Activated naive CD8-positive, alpha-beta T cell treated with anti-CD3 and anti-CD28 coated beads, Interleukin-2, amount 10 ng/mL, durations not matched to agents 7 days and 5 days (primary cell): ENCODE measurements at places on chromosomes 1 and 21. TPM values are rescaled to one million over a fixed set of nuclear protein-coding genes. Genes with fewer than 3 reads are reported as not detected.
A peak's percentile ranks its signal among the peaks of the same experiment; 100 is the strongest.

GPR161 gene
- total RNA-seq, result 0.20 TPM

DMRTA2 gene
- total RNA-seq, result not detected

LEFTY1 gene
- not detected for total RNA-seq

WNT9A gene
- 0.09 TPM for total RNA-seq

KCNK2 gene
- total RNA-seq, result not detected

HSD3B1 gene
- not detected for total RNA-seq

DNA sequence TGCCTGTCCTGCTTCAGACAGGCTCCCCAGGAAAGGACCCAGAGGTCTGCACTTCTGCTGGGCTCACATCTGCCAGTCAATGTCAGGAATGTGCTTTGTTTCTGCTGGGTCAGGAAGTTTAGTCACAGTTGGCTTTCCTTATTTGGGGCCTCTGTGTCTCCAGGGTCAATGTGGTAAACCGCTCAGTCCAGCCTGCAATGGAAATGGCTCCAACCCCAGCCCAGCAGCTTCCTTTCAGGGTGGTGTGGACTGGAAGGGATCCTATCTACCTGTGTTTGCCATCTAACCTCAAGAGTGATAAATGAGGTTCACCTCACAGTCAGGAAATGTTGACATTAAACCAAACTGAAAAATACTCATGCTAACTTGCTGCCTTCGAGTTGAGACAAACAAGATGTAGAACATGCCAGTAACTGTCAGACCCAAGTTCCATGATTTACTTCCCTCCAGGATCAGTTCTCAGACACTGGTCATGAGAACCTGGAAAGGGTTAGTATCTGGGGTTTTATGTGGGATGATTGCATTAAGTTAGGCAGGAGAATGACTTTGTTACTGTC, 20.3 kb downstream of the ENO1 start:
- peaks cover 43% of the 10 kb centered on the region for H3K4me1 ChIP-seq
- peak overlapping the region; percentile 48 for H3K4me3 ChIP-seq
- no peaks in the 10 kb centered on the region for H3K27me3 ChIP-seq
- peaks cover 46% of the 10 kb centered on the region for H3K36me3 ChIP-seq
- peak overlapping the region; percentile 64 for H3K27ac ChIP-seq

DNA sequence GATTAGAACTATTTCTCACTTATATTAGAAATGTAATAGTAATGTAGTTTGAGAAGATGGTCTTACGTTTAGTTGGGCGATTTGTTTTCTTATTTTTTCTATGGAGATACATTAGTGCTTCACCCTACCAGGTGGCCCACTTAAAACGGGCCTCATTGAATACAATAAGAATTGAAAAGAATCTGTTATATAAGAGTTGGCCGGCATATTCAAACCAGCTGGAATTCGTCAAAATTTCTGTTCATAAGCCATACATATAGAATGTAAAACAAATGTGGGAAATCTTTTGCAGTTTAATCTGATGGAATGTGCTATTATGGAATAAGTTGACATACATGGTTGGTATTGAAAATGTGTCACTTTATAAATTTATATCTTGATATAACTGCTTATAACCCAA, 96.4 kb upstream of the C1orf105 start:
- H3K27me3 ChIP-seq, result no peaks in the 10 kb centered on the region
- H3K4me1 ChIP-seq, result no peaks in the 10 kb centered on the region
- H3K27ac ChIP-seq, result no peak overlapping the region

GRCh38 chr1:224223819-224224714, 41.0 kb downstream of the DEGS1 start:
- peaks cover 8% of the 10 kb centered on the region for H3K27me3 ChIP-seq
- no peak overlapping the region for H3K27ac ChIP-seq
- H3K4me3 ChIP-seq, result no peak overlapping the region
- peaks cover 9% of the 10 kb centered on the region for H3K36me3 ChIP-seq

DNA sequence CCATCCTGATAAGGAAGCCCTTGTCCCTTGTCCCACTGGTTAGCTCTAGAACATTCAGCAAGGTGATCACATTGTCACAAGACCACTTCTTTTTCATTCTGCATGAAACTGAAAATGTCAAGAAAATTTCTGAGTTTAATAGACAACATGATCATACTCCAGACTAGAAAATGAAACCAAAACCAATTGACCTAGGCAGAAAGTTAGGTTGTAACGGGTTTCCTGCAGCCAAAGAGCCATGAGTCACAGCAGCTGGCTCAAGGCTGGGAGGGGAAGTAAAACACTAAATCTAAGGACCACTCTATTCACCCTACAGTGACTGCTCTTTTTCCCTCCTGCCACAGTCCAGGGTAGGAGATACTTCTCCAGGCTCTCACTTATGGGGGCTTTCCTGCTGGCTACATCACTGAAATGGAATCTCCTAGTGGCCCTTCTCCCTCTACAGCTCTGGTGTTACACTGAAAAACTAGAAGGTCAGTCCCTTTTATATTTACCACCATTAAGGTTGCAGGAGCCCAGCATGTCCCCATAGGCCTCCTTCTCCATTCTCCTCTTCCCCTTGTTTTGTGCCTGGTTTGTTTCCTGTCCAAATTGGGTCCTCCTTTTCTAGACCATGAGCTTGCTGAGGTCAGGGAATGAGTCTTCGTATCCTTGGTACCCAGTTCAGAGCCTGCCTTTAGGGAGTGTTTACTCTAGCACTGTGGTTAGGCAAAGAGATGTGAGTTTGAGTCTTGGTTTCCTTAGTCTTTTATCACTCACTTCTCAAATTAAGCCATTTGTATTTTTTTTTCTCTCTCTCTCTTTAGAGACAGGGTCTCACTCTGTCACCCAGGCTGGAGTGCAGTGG, 236.5 kb upstream of the JUN start:
- no peaks in the 10 kb centered on the region for H3K27me3 ChIP-seq
- H3K4me1 ChIP-seq, result peaks cover 21% of the 10 kb centered on the region
- H3K27ac ChIP-seq, result peak overlapping the region; percentile 91
- DNase-seq, result peak; percentile 39
- H3K4me3 ChIP-seq, result peak overlapping the region; percentile 65

GRCh38 chr1:19205403-19205802, 4.7 kb downstream of the UBR4 start:
- no peaks in the 10 kb centered on the region for H3K27me3 ChIP-seq
- H3K4me3 ChIP-seq, result no peak overlapping the region
- H3K4me1 ChIP-seq, result peaks cover 51% of the 10 kb centered on the region
- H3K36me3 ChIP-seq, result peaks cover 8% of the 10 kb centered on the region

GRCh38 chr1:97837161-97837560, 83.7 kb downstream of the DPYD start:
- no peak for DNase-seq
- no peak overlapping the region for H3K4me3 ChIP-seq
- no peaks in the 10 kb centered on the region for H3K36me3 ChIP-seq

- H3K4me1 ChIP-seq, result peaks cover 3% of the 10 kb centered on the region
- no peak overlapping the region for H3K27ac ChIP-seq
- H3K27me3 ChIP-seq, result peaks cover 4% of the 10 kb centered on the region
- no peak overlapping the region for H3K4me3 ChIP-seq
- DNase-seq, result no peak
Observed at GRCh38 chr1:3914331-3914851, 14.3 kb upstream of the C1orf174 start.

GRCh38 chr1:27380224-27380623, 2.9 kb downstream of the CD164L2 start:
- no peak for DNase-seq
- no peak overlapping the region for H3K27ac ChIP-seq
- no peak overlapping the region for H3K4me3 ChIP-seq

GRCh38 chr1:84959294-84959693, 37.6 kb downstream of the MCOLN2 start:
- H3K4me1 ChIP-seq, result peaks cover 11% of the 10 kb centered on the region
- H3K4me3 ChIP-seq, result no peak overlapping the region
- peaks cover 45% of the 10 kb centered on the region for H3K36me3 ChIP-seq
- peak overlapping the region; percentile 57 for H3K27ac ChIP-seq
- no peak for DNase-seq

DNA sequence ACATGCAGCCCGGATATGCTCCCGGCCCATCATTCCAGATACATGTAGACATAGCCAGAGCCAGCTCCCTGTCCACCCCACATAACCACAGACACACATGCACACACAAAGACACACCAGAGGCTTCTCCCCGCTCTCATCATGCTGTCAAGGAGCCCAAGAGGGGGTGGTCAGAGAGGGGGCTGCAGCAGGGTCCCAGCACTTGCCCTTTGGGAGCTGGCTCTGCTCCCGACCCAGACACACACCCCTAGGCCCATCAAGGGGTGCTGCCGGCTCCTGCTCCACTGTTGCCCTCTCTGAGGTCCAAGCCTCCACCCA, 2.6 kb downstream of the PTAFR start:
- H3K27ac ChIP-seq, result peak overlapping the region; percentile 44
- peaks cover 40% of the 10 kb centered on the region for H3K27me3 ChIP-seq
- peak overlapping the region; percentile 3 for H3K4me3 ChIP-seq
- H3K4me1 ChIP-seq, result peaks cover 46% of the 10 kb centered on the region
- DNase-seq, result no peak

GRCh38 chr1:22747735-22748073, 37.1 kb downstream of the EPHB2 start:
- no peak overlapping the region for H3K4me3 ChIP-seq
- H3K36me3 ChIP-seq, result no peaks in the 10 kb centered on the region
- no peak overlapping the region for H3K27ac ChIP-seq
- H3K27me3 ChIP-seq, result peaks cover 3% of the 10 kb centered on the region

DNA sequence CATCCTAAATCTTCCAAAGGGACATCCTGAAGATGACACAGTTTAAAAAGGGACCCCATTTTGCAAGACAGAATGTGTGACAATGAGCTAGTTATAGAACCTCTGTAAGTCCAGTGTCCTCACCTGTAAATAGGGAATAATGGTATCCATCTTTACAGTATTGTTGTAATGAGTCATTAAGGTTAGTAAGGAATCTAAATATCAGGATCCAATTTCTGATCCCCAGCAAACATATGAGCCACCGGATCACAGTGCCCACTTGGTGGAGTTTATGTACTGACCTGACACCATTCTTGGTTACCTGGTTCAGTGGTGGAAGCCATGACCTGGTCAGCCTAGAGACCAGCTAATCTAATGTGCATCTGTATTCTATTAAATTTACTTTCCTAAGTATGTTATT, 47.9 kb upstream of the TSPAN2 start:
- peaks cover 6% of the 10 kb centered on the region for H3K27me3 ChIP-seq
- no peak overlapping the region for H3K4me3 ChIP-seq
- H3K36me3 ChIP-seq, result no peaks in the 10 kb centered on the region

DNA sequence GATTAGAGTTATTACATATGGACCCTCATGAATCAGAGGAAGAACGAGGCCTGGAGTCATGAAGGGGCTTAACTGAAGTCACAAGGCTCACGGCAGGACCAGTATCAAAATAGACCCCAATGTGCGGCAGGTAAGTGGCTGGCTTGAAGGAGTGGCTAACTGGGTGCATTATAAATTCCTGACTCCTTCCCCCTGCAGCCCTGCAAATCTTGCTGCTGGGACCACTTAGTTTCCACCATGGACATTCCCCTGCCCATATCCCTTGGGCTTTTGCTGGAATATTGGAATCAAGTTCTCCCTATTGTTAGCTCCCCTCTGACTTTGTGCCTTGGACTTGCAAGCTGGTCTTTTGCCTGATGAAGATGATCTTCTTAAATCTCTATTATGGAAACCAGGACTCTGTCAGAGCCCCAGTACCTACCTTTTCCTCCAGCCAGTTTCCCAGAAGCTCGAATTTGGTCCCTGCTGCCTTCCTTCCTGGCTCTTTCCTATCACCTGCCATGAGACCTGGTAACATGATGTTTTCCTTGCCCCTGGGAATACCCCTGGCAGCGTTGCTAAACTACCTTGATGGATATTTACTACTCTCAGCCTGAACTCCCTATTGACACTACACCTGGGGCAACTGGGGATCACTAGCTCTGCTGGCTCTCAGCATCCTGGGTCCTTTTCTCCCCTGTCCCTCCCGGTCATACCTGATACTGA, 156.0 kb upstream of the JUN start:
- H3K36me3 ChIP-seq, result peaks cover 3% of the 10 kb centered on the region
- peaks cover 57% of the 10 kb centered on the region for H3K4me1 ChIP-seq
- H3K27ac ChIP-seq, result peak overlapping the region; percentile 11
- peaks cover 3% of the 10 kb centered on the region for H3K27me3 ChIP-seq
- H3K4me3 ChIP-seq, result no peak overlapping the region

DNA sequence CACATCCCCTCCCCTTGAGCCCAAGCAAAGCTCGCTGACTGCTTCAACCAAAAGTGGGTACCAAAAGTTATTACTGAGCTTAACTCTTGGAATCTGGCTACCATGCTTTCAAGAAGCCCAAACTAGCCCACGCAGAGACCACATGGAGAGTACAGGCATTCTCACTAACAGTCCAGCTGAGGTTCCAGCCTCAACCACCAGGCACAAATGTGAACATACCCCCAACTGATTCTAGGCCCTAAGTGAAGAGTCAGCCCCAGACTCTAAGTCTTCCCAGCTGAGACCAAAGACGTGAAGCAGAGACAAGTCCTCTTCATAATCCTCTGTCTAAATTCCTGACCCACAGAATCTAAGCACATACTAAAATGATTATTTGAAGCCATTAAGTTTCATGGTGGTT, 36.8 kb downstream of the EVI5 start:
- H3K4me1 ChIP-seq, result no peaks in the 10 kb centered on the region
- peaks cover 14% of the 10 kb centered on the region for H3K27me3 ChIP-seq
- H3K36me3 ChIP-seq, result no peaks in the 10 kb centered on the region

GRCh38 chr1:9228609-9229008, 6.0 kb upstream of the H6PD start:
- DNase-seq, result no peak
- no peak overlapping the region for H3K4me3 ChIP-seq
- no peak overlapping the region for H3K27ac ChIP-seq
- H3K27me3 ChIP-seq, result peaks cover 6% of the 10 kb centered on the region
- H3K36me3 ChIP-seq, result no peaks in the 10 kb centered on the region
- peaks cover 3% of the 10 kb centered on the region for H3K4me1 ChIP-seq

DNA sequence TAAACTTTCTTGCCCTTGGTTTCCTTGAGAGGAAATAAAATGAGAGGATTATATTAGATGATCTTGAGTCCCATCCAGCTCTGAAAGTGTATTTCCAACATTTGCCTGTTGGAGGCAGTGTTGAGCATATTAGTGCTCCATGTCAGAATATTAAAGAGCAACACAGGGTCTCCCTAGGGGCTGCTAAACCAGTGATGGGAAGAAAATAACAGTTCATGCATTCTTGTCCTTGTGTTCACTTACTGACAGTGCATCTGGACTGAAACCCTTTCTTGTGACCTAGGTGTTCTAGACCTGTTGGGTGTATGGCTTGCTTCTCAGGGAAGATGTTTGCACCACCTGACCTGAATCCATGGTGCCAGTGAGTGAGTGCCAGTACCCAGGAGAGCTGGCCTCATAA, 124.7 kb upstream of the KIAA0040 start:
- H3K27me3 ChIP-seq, result peaks cover 11% of the 10 kb centered on the region
- no peaks in the 10 kb centered on the region for H3K36me3 ChIP-seq
- DNase-seq, result no peak
- peaks cover 3% of the 10 kb centered on the region for H3K4me1 ChIP-seq

DNA sequence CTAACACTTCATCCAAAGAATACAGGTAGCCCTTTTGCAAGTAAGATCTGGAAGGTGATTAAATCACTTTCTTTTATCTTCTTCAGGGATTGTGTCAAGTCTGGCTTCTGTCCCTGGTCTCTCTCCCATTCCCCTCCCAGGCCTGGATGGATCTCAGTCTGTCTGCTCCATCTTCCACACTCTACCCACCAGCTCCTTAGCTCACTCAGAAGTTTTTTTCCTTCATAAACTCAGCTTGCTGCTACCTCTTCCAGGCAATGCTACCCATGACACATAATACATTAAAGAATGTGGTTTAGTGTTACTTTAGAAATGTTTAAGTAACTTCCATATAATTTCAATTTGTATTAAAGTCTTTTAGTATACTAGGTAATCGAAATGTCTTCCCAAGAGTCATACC, 133.1 kb downstream of the AKT3 start:
- H3K4me1 ChIP-seq, result peaks cover 1% of the 10 kb centered on the region
- no peak overlapping the region for H3K4me3 ChIP-seq
- H3K36me3 ChIP-seq, result peaks cover 5% of the 10 kb centered on the region
- no peaks in the 10 kb centered on the region for H3K27me3 ChIP-seq
- no peak overlapping the region for H3K27ac ChIP-seq
- no peak for DNase-seq
